ENCODE measurements at places on chromosomes 2 and 18. TPM values are rescaled to one million over a fixed set of nuclear protein-coding genes. Genes with fewer than 3 reads are reported as not detected.

CREG2 gene
- 0.40 TPM for polyA plus RNA-seq

RAB31 gene
- polyA plus RNA-seq: 26.1 TPM

ONECUT2 gene
- polyA plus RNA-seq: 0.10 TPM

PROM2 gene
- 36.1 TPM for polyA plus RNA-seq

FMNL2 gene
- 104 TPM for polyA plus RNA-seq

ALK gene
- polyA plus RNA-seq: 0.30 TPM

PLB1 gene
- 1.7 TPM for polyA plus RNA-seq

GRCh38 chr2:235027558-235028214 lies 75.9 kb downstream of the SH3BP4 start:
- DNase-seq: no peak

DNA sequence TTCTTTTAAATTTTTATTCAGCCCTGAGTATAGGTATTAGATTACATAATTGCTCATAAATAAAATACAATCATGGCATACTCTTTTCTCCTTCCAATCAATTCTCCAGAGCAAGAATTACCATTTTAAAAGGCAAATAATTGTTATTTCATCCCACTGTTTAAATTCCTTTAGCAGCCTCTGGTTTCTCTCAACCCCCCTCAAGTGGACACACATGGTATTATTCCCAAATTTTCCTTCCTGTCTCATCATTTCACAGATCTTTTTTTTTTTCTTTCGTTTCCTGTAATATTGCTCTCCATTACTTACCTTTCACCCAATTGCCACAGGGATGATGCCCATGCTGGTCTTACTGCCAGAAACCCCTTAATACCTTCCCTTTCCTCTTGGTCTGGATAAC lies 385.2 kb downstream of the RIT2 start:
- no peak for DNase-seq

GRCh38 chr2:119711352-119711751 lies 32.4 kb downstream of the TMEM177 start:
- DNase-seq: no peak

GRCh38 chr2:113118263-113118657 lies 9.1 kb upstream of the IL1RN start:
- DNase-seq: no peak

GRCh38 chr2:106184857-106185256 lies 9.2 kb downstream of the UXS1 start:
- no peak for DNase-seq

DNA sequence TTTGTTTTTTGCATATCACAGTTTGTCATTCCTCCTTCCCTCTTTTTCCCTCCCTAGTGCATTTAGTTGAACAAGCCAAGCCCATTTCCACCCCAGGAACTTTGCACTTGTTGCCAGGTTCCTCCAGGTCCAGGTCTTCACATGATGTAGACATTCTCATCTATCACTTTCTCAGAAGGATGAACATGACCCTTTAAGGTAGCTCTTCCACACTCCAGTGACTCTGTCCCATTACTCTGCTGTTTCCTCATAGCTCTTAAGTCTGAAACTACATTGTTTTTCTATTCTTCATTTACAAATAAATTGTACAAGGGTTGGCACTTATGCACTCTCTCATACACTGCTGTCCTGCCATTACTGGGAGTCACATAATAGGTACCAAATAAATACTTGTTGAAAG lies 6.1 kb downstream of the KYNU start:
- DNase-seq: no peak

GRCh38 chr2:4020649-4021048 lies 317.3 kb downstream of the DCDC2C start:
- no peak for DNase-seq

DNA sequence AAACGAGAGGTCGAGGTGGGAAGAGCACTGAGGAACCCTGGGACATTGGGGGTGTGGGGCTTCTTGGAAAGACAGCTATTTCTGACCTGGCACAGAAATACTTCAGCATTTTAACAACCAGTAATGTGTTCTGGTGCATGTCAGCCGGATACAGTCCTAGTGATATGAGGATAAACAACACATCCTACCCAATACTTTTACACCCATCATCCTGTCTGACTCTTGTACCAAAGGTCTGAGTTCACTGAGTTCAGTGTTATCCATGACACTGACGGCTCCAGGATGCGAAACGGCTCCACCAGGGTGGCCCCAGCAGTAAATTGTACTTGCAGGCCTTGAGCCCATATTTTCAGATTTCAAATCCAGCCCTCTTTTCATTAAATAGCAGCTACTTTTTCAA lies 65.9 kb upstream of the SH3BP4 start:
- DNase-seq: no peak

- DNase-seq: no peak
These were observed 435.3 kb downstream of the TGIF1 start for GRCh38 chr18:3885209-3885792.

- DNase-seq: no peak
These were observed 80.6 kb upstream of the RTN4 start for GRCh38 chr2:55130849-55131248.

GRCh38 chr2:88022669-88022921 lies 6.2 kb upstream of the RNU2-63P start:
- DNase-seq: no peak

DNA sequence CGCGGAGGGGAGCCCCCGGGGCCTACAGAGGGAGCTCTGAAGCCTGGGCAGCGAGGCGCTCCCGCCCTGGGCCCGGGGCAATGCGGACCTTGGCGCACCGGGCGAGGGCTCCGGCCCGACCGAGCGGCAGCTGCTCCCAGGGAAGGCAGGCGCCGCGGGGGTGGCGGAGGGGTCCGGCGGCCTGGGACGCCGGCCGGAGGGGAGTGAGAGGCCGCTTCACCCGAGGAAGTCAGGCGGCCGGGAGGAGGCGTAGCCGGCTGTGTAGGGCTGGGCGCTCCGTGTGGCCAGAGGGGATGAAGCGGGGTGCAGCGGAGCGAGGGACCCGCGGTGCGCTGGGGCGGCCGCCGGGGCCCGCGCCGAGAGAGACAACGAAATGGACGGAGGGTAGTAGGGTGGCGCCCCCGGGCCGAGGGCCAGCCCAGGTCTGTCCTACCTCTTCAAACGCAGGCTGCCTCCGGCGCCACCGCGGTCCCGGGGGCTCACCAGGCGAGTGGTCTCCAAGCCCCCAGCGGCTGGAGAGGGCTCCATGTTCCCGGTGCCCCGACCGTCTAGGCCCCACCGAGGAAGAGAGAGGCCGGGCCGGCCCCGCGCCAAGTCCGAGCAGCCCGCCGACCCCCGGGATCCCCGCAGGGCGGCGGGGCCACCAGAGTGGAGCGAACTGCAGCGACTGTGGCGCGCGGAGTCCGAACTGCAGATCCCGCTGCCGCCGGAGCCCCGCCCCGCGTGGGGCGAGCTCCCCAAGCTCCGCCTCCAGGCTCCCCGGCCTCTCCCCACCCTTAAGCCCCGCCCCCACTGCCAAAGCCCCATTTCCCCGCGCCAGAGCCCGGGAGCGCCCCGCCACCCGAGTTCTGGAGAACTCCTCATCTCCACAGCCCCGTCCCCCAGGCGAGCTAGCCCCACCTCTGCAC lies at the start of gene SLC30A3:
SLC30A3 (minus strand) TSS at position 669 of the 908 bp plus-strand sequence; CDS start at position 528, 141 bp downstream.
- no peak for DNase-seq

DNA sequence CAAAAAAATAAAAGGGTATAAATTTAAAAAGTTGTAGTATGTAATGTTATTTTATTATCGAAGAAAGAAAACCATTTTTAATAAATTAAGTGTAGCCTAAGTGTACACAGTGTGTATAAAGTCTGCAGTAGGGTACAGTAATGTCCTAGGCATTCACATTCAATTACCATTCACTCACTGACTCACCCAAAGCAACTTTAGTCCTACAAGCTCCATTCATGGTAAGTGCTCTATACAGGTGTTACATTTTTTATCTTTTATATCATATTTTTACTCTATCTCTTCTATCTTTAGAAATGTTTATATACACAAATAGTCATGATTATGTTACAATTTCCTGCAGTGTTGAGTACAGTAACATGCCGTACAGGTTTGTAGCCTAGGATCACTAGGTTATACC lies 59.5 kb downstream of the RABL2A start:
- DNase-seq: no peak

DNA sequence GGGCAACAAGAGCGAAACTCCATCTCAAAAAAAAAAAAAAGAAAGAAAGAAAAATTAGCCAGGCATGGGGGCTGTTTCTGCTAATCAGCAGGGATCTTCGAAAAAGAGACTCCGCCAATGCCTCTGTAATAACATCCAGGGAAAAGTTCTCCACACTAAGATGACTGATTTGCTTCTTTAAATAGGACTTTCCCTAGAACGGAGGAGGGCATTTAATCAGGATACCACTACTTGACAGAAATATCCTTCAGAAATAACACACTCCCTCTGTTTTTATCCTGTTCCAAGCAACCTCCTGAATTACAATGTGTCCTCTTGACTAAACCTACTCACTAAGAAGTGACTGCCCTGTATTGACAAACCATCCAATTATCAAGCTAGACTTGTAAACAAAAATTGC lies 21.7 kb downstream of the REV1 start:
- no peak for DNase-seq

DNA sequence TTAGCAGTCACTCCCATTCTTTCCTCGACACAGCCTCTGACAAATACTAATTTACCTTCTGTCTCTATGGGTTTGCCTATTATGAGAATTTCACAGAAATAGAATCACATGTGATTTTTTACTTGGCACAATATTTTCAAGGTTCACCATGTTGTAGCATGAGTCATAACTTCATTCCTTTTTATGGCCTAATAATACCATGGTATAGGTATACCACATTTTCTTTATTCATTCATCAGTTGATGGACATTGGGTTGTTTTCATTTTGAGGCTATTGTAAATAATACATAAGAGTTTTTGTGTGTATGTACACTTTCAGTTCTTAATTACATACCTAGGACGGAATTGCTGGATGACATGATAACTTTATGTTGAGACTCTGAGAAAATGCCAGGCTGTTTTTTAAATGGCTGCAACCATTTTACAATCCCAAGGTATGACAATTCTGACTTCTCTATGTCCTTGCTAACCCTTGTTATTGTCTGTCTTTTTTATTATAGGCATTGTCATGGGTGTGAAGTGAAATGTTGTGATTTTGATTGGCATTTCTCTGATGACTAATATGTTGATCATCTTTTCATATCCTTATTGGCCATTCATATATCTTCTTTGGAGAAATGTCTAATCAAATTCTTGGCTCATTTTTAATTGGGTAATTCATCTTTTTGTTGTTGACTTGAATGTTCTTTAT lies 87.9 kb downstream of the IRS1 start:
- no peak for DNase-seq

GRCh38 chr2:64514008-64514407 lies 10.1 kb upstream of the AFTPH start:
- DNase-seq: no peak
